ENCODE measurements at places on chromosomes 5 and 9.

DNA sequence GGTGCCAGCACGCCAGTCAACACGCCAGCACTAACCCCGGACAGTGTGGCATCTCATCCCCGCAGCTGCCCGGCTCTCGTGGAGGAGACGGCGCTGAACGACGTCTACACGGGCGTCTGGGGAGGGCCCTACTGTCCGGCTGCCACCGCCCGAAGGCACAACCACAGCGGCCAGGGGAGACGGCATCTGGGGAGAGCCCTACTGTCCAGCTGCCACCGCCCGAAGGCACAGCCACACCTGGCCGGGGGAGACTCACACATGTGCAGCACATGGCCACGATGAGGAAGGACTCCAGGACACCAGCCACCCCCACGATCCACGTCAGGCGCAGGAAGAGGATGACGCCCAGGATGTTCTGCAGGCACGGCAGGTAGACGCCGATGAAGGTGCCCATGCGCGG, 23.1 kb downstream of the SLC12A7 start:
- DNase-seq: no peak

DNA sequence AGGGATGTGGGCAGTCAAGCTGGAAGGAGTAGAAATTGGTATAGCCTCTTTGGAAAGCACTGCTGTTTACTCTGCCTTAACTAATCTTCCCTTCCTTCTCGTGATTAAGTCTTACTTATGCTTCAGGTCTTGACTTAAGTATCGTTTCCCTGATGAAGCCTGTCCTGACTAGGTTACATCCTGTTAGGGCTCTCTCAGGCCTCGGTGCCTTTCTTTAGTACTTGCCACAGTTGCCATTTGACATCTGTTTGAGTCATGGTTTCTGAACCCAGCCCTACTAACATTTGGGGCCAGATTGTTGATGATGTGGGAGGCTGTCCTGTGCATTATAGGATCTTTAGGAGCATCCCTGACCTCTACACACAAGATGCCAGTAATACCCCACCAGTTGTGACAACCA, 94.4 kb downstream of the GAPVD1 start:
- DNase-seq: no peak

DNA sequence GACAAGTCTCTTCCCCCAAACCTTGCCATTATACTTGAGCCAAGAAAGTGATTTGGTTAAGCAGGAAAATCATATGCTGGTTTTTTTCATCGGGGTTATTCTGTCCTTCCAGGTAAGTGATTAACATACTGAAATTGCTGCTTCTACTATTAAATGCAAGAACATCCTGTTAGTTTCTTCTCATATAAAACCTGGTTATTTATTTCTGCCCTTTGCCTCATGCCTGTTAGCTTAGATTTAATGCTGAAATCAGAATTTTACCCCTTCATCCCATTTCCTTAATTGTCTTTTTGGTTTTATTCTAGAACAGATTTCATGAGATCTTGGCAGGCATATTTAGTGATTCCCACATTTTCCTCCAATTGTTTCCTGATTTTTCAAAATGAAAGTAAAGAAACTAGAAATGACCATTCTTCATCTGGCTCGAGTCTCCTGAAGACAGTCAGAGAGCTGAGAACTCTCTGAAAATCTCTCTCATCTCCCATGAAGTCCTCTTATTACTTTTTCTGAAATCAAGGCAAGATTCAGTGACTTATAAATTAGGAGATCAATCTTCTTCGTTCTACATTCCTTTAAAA, 132.9 kb downstream of the NFIB start:
- no peak for DNase-seq

GRCh38 chr9:122477826-122478225, at the start of gene OR1J1:
Gene OR1J1, minus strand, starts transcription at chr9:122477926. Its CDS starts 0 bp downstream, at chr9:122477926.
- no peak for DNase-seq

- peak; percentile 37 for DNase-seq
Observed at GRCh38 chr5:52915176-52915875, 73.8 kb upstream of the ITGA2 start.

DNA sequence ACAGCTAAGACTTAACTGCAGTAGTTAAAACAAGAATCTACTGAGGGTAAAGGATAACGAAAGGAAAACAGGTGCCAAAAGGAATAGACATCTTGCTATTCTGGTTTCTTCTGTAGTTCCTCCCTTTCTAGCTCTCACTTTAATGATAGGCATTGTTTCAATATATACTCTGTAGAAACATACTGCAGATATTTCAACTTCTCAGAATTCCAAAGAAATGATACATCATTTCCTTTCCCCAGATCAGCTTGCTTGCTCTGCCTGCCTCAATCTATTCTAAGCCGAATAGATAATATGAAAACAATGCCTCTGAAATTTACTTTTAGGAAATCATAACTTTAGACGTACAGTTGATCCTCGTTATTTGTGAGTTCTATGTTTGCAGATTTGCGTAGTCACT, 46.3 kb downstream of the ACO1 start:
- DNase-seq: peak; percentile 23

DNA sequence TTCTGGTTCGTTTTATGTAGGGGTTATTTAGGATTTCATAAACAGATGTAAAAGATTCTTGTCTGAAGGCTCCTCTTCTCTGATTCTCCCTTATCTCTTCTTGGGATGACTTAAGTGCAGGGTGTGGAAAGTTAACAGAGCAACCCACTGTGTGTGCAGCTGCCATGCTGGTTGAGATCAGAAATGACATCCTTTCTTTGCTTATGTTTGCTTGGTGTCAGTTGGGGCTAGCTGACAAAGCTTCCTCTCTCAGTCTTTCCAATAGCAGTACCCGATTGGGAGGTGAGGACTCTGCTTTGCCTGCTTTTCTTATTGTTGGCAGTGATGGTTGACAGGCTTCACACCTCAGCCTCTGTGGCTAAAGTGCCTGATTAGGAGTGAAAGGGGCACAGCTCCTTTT, 26.5 kb downstream of the OGN start:
- no peak for DNase-seq

DNA sequence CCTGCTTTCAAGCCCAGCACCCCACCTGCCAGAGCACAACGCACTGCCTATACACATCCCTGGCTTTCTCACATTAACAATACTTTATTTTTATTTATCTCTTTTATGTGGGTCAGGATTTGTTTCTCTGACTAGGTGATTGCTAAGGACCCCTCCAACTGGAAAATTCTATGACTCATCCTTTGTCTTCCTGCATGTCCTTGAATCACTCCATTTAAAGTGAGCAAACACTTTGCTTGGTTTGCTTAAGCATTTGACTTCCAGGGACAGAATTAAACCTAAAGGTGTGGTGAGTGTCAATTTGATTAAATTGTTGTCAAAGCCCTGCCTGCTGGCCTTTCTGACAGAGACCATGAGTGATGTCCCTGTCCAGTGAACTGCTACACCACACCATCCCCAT, 536.5 kb upstream of the BRINP1 start:
- no peak for DNase-seq

- DNase-seq: no peak
Observed at GRCh38 chr5:122701640-122702523, 73.0 kb upstream of the SNX2 start.

- no peak for DNase-seq
Observed at GRCh38 chr5:158841481-158842276, 258.0 kb downstream of the EBF1 start.

DNA sequence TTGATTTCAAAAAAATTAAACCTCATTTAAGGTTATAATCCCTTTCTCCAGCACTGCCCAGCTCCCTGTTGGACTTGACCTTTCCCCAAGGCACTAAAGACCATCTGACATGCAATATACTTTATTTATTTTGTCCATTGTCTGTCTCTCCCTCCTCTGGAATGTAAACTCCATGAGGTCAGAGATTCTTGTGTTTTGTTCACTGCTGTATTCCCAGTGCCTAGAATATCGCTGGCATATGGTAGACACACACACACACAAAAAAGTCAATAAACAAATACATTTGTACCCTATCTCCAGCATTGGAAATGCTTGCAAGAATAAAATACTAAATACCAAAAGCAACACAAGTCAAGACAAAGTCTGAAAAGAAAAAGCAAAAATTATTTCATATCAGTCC, 17.3 kb upstream of the ARSB start:
- DNase-seq: no peak

DNA sequence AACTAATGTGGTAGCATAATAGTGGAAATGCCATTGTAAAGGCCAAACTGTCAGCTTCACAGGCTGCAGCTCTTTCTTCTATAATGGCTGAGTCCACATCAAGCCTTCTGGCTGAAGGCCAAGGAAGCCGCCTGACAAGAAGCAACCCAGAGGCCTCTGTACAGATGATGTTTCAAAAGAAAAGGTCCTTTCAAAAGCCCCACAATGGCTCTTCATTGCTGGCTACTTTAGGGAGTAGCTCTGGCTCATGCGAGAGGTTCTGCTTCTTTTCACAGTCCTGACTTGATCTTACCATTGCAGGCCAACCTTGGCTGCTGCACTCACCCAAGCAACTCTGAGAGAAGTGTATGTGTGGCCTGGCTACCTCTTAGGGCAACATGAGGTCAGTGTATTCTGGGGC, 54.5 kb upstream of the EQTN start:
- no peak for DNase-seq

DNA sequence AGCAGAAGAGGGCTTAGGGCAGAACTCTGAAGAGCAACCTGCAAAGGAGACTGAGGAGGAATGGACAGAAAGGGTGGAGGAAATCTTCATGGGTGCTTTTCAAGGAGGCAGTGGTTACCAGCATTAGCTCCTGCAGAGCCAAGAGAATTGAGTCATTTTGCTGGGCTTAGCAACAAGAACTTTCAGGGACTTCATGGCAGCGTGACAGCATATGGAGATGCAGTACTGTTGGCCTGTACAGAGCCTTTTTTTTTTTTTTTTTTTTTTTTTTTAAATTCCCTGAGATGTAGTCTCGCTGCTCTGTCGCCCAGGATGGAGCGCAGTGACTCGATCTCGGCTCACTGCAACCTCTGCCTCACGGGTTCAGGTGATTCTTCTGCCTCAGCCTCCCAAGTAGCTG, 296.0 kb upstream of the DMRT1 start:
- DNase-seq: no peak

GRCh38 chr5:91219803-91220371, 163.2 kb downstream of the ARRDC3 start:
- DNase-seq: no peak

- no peak for DNase-seq
Observed at GRCh38 chr5:159774476-159775031, 141.7 kb upstream of the ADRA1B start.

DNA sequence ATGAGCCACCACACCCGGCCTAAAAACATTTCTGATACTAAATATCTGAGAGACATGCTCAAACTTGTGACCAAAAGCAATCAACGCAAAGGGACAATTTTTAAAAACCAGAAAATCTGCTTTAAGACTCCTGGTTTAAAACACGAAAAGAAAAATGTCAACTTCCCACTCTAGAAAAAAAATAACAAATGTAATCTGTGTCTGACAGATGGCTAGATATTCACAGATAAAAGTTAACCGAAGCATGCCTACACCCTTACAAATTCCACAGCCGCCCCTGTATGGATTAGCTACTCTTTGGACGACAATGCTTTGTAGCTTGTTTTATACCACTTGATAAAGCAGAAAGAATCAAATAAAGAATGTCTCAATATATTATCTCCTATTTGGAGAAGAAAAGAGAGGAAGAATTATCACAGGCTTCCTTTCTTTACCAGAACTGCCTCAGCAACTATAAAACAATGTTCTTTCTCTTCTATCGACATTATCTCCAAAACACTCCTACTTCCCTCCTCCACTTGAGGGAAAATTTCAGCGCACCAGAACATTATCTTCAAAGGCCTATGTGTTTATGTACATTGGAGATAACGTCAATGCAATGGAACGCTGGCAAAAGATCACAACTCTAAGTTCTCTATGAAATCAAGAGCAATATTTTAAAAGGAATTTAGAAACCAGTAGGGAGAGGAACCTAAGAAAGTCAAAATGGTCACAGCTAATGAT, 26.2 kb downstream of the CEMIP2 start:
- DNase-seq: no peak

GRCh38 chr9:124014211-124014955, 2.8 kb downstream of the LHX2 start:
- no peak for DNase-seq
